Stimulated activated naive B cell treated with anti-CD40 and anti-IgM and Interleukin-4, amounts not matched to agents 10 μg/mL and 1 μg/mL and 100 μg/mL, for 72 hours (primary cell): ENCODE measurements at places on chromosomes 1 and 21.
A peak's percentile ranks its signal among the peaks of the same experiment; 100 is the strongest.

GRCh38 chr21:34687065-34687464 lies 18.3 kb downstream of the CLIC6 start:
- H3K4me1 ChIP-seq: peaks cover 15% of the 10 kb centered on the region
- H3K36me3 ChIP-seq: no peaks in the 10 kb centered on the region
- no peak overlapping the region for H3K4me3 ChIP-seq

DNA sequence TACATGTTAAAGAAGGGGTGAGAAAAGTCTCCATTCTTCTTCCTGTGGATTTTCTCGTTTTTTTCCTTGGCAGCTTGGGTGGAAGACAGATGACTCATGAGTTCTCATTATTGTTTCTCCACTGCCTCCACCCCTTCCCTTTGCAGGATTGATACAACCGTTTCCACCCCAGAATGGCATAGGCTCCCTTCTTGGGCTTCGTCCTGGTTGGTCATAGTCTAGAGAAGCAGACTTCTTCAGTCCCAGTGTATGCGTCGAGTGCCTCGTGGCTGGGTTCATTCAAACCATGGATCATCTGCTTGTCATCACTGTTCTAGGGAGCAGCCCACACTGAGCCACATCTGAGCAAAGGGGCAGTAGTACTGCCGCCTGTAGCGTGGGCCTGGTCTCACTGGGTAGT lies 13.7 kb downstream of the PTGFRN start:
- no peaks in the 10 kb centered on the region for H3K27me3 ChIP-seq
- H3K4me1 ChIP-seq: no peaks in the 10 kb centered on the region
- DNase-seq: no peak

DNA sequence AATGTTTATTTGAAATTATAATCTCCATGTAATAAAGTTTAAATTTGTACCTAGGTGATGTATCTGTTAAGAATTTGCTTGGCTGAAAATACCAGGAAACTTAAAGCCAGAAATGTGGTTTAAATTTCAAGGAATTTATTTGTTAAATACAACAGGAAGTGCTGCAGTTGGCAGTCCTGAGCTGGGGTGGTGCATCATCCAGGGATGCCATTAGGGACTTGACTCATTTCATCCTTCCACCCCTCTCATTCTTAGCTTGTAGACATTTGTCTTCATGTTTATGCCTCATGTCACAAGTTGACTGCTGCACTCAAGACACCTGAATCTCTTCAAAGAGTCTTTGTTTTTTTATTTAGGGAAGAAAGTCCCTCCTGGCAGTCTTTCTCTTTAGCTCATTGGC lies 175.9 kb downstream of the LHX8 start:
- no peak overlapping the region for H3K4me3 ChIP-seq
- DNase-seq: no peak
- no peak overlapping the region for H3K27ac ChIP-seq
- H3K4me1 ChIP-seq: no peaks in the 10 kb centered on the region

GRCh38 chr1:53847980-53848379 lies 9.9 kb upstream of the NDC1 start:
- H3K27me3 ChIP-seq: no peaks in the 10 kb centered on the region
- no peak for DNase-seq
- no peaks in the 10 kb centered on the region for H3K4me1 ChIP-seq

GRCh38 chr1:204819495-204819894 lies 51.2 kb upstream of the NFASC start:
- peaks cover 38% of the 10 kb centered on the region for H3K27me3 ChIP-seq
- H3K4me1 ChIP-seq: no peaks in the 10 kb centered on the region
- no peak overlapping the region for H3K4me3 ChIP-seq
- H3K27ac ChIP-seq: no peak overlapping the region
- DNase-seq: no peak
- no peaks in the 10 kb centered on the region for H3K36me3 ChIP-seq

GRCh38 chr1:119416006-119416640 lies 1.2 kb downstream of the HSD3B2 start:
- H3K4me1 ChIP-seq: no peaks in the 10 kb centered on the region
- peaks cover 4% of the 10 kb centered on the region for H3K27me3 ChIP-seq

- H3K4me1 ChIP-seq: no peaks in the 10 kb centered on the region
- H3K27me3 ChIP-seq: no peaks in the 10 kb centered on the region
- H3K4me3 ChIP-seq: no peak overlapping the region
- DNase-seq: no peak
- H3K27ac ChIP-seq: no peak overlapping the region
Observed at GRCh38 chr1:189429610-189430009, 1048.1 kb downstream of the BRINP3 start.

- no peaks in the 10 kb centered on the region for H3K27me3 ChIP-seq
- no peak overlapping the region for H3K4me3 ChIP-seq
- no peak overlapping the region for H3K27ac ChIP-seq
- H3K36me3 ChIP-seq: peaks cover 40% of the 10 kb centered on the region
Observed at GRCh38 chr21:38816400-38816977, 10.8 kb downstream of the ETS2 start.

DNA sequence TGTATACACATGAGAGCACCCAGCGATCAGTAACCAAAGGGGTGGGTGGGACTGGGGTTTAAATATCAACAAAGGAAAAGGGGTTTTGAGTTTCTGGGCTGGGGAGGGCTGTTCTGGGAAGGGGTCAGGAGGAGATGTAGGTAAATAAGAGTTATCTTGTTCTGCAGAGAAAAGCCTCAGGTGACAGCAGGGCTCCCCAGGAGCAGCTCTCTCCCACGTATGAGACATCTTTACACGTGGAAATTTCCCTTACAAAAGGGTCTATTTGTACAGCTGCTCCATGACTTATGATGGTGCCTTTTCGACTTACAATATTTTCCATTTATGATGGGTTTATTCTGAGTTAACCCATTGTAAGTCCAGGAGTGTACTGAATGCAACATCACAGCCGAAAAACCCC lies 16.3 kb upstream of the PADI2 start:
- peaks cover 22% of the 10 kb centered on the region for H3K4me1 ChIP-seq
- no peak overlapping the region for H3K4me3 ChIP-seq
- DNase-seq: no peak
- no peak overlapping the region for H3K27ac ChIP-seq
- H3K36me3 ChIP-seq: no peaks in the 10 kb centered on the region

GRCh38 chr1:165928075-165928731 lies 100.8 kb downstream of the UCK2 start:
- no peak overlapping the region for H3K27ac ChIP-seq
- no peak overlapping the region for H3K4me3 ChIP-seq
- H3K27me3 ChIP-seq: peaks cover 42% of the 10 kb centered on the region
- DNase-seq: peak; percentile 9

DNA sequence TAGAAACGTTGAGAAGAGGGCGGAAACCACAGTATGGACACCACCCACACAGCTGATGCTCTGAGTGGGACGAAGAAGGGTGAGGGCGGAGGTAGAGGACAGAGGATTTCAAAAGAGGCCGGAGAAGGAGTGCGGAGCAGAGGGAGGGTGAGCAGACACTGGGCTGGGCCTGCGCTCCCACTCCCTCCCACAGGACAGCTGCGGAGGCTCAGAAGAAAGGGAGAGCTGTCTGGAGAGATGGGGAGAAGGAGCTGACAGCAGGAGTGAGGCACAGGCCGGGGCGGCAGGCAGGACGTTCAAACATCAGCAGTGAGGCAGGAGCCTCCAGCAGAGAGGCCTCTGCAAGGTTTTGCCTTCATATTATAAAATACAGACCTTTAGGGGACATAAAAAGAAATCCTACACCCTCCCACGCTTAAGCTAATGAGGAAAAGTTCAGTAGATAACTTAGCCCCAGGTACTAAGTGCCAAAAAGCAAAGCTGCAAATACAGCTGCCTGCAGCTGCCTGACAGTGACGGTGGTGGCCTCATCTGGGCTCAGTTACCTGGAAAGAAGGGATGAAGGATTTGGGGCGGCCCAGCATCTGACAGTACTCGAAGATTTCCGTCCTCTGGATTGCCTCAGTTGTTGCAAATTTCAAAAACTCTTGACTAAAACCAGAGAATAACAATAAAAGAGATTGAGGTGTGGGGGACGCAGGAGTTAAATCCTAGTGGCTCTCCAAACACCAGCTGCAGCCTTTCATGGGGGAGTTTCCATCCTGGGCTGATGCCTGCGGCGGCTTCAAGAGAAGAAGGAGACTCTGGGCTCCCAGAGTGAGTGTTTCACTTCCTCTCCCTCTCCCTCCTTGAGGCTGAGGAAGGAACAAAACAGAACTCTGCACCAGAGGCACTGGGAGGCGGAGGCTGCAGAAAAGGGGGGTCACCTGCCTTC lies 25.6 kb downstream of the SEC16B start:
- no peaks in the 10 kb centered on the region for H3K36me3 ChIP-seq
- no peaks in the 10 kb centered on the region for H3K4me1 ChIP-seq
- H3K27me3 ChIP-seq: peaks cover 20% of the 10 kb centered on the region
- H3K27ac ChIP-seq: no peak overlapping the region
- no peak for DNase-seq
- no peak overlapping the region for H3K4me3 ChIP-seq

GRCh38 chr1:104636581-104636980 lies 886.9 kb downstream of the AMY1C start:
- H3K4me1 ChIP-seq: no peaks in the 10 kb centered on the region
- no peak for DNase-seq
- no peaks in the 10 kb centered on the region for H3K27me3 ChIP-seq
- H3K27ac ChIP-seq: no peak overlapping the region
- H3K4me3 ChIP-seq: no peak overlapping the region
- no peaks in the 10 kb centered on the region for H3K36me3 ChIP-seq
